ENCODE measurements at places on chromosomes 12 and 14. TPM values are rescaled to one million over a fixed set of nuclear protein-coding genes. Genes with fewer than 3 reads are reported as not detected.
A peak's percentile ranks its signal among the peaks of the same experiment; 100 is the strongest.

CCDC177 gene
- total RNA-seq = 3.3 TPM

TMPO gene
- total RNA-seq = 191 TPM

PPM1H gene
- 10.5 TPM for total RNA-seq

SLC17A8 gene
- 0.81 TPM for total RNA-seq

KRT78 gene
- not detected for total RNA-seq

A2ML1 gene
- total RNA-seq = 0.46 TPM

TSPAN19 gene
- 1.2 TPM for total RNA-seq

CLEC2A gene
- not detected for total RNA-seq

ARHGAP9 gene
- total RNA-seq = 3.0 TPM

C12orf50 gene
- 0.27 TPM for total RNA-seq

SSTR1 gene
- 10.3 TPM for total RNA-seq

HCAR2 gene
- total RNA-seq = not detected

TSPAN11 gene
- total RNA-seq = 28.9 TPM

APOLD1 gene
- total RNA-seq = 13.0 TPM

ALG10B gene
- total RNA-seq = 8.1 TPM

DNA sequence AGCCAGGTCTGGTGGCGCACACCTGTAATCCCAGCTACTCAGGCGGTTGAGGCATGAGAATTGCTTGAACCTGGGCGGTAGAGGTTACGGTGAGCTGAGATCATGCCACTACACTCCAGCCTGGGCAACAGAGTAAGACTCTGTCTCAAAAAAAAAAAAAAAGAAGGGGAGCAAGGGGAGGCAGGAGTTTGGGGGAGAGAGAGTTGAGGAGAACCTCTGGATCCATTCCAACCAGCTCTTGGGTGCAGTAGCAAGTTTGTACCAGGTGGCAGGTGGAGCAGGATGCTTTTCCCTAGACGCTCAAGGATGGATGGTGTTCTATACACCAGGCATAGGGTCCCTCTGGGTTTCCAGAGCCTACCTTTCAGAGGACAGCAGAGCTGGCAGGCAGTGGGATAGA is 1.9 kb downstream of the NFE2 start:
- ATAC-seq = no peak

GRCh38 chr12:42469355-42470175 is 120.0 kb downstream of the PRICKLE1 start:
- ATAC-seq = no peak

DNA sequence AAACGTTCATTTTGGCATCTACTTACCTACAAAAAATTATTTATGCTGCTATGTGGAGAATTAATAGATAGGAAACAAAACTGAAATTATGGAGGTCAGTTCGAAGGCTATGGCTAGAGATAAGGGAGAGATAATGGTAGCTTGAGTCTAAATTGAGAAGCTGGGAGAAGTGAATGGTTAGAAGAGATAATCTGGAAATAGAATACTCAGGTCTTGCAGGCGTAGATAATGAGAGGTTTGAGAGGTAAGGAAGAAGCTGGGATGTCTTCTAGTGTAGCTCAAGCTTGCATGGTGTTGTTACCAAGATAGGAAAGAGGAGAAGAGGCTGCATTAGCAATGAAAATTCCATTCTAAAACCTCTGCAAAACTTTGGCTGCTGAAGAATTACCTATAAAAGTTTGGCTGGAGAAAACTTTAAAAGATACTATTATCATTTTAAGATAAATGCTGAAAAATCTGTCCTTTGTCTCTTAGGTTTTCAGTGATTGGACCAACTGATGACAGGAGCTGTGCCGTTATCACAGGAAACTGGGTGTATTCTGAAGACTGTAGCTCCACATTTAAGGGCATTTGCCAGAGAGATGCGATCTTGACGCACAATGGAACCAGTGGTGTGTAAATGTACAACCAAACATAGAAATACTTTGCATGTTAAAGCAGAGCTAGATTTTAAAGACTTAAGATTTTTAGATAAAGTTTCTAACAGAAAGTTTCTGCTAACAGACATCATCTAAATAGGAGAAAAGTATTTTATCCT is 14.1 kb downstream of the KLRF2 start:
- ATAC-seq = no peak

- ATAC-seq = no peak
These were observed 155.3 kb downstream of the PDE3A start for GRCh38 chr12:20523658-20524057.

GRCh38 chr14:59177262-59177661 is 11.2 kb upstream of the DAAM1 start:
- no peak for ATAC-seq

- peak; percentile 76 for ATAC-seq
These were observed 9.1 kb downstream of the RAB2B start for GRCh38 chr14:21467616-21468015.

- peak; percentile 66 for ATAC-seq
These were observed 16.0 kb upstream of the ENDOU start for GRCh38 chr12:47741340-47741703.

GRCh38 chr14:68261092-68261842 is 441.7 kb downstream of the RAD51B start:
- no peak for ATAC-seq

DNA sequence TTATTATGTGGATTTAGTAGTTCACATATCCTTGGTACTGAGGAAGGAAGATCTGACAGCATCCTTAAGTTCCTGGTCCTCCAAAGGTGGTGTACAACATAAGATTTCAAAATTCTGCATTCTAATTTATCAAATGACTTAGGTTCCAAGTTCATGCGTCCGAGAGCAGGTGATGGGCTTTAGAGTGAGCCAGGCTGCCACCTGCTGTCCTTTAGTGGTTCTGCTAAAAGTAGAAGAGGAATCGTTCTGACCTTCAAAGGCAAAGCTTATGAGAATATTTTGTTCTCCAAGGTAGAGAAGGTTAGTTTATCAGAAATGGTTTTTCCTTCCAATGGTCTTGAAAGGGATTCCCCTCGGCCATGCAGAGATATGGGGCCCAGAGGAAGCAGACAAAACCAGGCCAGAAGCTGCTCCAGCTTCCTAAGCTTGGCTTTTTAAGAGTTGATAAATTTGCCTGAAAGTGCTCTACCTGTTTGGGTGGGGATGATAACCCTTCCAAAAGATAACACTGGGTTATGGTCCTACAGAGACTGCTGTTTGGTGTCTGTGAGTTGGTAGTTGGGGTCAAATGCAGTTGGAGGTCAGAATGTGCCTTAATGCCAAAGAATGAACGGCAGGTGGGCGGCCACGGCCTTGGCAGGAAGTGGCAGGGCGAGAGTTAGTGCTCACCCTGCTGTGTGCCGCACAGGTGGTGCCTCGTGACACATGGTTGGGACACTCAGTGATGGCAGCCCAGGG is 29.1 kb upstream of the LRTM2 start:
- ATAC-seq = no peak

DNA sequence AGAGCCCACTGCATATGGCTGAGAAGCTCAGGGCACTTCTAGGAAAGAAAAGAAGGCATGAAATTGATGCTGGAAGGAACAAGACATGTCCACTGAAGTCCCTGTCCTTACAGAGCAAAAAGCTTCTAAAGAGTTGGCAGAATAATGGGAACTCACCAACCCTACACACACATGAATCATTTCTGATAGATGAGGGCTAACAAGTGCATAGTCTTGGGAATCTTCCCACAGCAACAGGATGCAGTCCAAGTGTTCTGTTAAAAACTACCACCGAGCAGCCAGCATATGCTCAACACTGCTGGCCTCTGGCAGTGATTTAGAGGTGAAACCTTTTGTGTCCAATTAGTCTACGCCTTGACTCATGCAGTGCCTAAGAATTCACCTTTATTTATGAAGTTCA is 44.8 kb downstream of the RHOJ start:
- no peak for ATAC-seq

- ATAC-seq = peak; percentile 98
These were observed 36.5 kb upstream of the DYNC1H1 start for GRCh38 chr14:101927859-101928258.

- ATAC-seq = no peak
These were observed 144.5 kb downstream of the TGFB3 start for GRCh38 chr14:75837151-75837787.

DNA sequence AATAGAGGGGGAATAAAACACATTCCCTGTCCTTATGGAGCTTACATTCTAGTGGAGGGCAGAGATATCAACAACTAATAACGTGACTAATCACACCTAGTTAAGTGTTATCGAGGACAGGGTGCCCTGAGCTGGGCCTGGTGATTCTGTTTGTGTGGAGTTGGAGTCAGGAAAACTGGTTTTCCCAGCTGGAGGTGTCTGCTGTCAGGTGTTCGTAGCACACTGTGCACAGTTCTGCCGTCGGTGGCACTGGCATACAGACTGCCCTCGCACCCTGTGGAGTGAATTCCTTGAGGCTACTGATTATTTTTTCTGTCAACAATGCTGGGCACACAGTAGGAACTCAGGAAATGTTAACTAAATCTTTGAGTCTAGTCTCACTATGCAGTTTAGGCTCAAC is 900 bp upstream of the MTERF2 start:
- ATAC-seq = no peak

GRCh38 chr12:20800160-20800559 is 10.3 kb upstream of the SLCO1B3 start:
- no peak for ATAC-seq

GRCh38 chr12:48040354-48040753 is 36.1 kb upstream of the COL2A1 start:
- no peak for ATAC-seq

DNA sequence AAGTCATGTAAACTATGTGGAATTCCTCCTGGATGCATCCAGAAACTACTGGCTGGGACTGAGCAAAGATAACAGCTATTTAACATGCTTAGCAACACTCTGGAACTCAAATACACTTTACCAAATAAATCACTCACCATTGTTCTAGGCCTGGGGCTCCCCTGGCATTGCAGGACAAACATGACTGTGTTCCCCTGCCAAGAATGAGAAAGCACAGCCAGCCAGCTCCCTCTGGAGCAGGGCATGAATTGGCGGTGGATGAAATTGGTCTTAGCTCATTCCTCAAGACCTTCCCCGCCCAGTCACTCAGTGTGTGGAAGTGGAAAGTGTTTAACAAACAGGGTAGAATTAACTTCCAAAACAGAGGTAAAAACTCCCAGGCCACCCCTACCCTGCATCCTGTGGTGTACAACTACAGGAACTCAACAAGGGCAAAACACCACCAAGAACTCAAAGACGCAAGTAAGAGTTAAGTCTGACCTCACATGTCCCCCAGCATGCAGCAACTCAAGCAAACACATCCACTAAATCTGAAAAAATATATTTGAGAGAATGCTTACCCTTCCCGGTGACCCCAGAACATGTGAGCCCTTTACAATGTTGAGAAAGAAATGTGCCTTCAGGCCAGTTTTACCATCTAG is 58.4 kb upstream of the BDKRB2 start:
- peak; percentile 75 for ATAC-seq

DNA sequence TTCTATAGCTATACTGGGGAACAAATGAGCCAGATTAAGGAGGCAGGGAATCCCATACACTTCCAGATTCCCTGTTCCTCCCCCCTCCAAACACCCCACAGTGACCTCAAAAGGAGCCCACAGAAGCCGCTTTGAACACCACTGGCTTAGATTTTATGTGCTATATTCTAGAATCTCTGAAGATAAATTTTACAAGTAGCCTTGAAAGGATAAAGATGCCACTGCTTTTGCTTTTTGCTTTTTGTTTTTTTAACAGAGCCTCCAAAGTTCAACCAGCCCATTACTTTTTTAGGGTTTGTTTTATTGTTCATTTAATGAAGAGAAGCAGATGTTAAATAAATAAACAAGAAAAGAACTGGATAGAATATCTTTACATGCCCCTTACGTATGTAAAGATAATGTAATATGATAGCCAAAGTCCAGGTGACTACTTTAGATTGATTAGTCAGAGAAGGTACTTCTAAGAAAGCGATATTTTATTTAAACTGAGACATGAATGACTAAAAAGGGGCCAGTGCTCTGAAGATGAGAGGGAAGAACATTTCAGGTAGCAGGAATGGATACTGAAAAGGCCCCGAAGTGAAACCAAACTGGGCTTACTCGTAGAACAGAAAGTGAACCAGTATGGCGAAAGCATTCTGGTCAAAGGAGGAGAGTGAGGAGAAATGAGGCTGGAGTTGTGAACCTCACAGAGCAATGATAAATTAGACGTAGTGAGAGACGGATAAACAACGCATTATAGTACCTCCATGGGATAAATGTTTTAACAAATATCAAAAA is 44.6 kb downstream of the DUSP6 start:
- ATAC-seq = no peak

- no peak for ATAC-seq
These were observed 116.6 kb upstream of the FAR2 start for GRCh38 chr12:29032446-29032845.

DNA sequence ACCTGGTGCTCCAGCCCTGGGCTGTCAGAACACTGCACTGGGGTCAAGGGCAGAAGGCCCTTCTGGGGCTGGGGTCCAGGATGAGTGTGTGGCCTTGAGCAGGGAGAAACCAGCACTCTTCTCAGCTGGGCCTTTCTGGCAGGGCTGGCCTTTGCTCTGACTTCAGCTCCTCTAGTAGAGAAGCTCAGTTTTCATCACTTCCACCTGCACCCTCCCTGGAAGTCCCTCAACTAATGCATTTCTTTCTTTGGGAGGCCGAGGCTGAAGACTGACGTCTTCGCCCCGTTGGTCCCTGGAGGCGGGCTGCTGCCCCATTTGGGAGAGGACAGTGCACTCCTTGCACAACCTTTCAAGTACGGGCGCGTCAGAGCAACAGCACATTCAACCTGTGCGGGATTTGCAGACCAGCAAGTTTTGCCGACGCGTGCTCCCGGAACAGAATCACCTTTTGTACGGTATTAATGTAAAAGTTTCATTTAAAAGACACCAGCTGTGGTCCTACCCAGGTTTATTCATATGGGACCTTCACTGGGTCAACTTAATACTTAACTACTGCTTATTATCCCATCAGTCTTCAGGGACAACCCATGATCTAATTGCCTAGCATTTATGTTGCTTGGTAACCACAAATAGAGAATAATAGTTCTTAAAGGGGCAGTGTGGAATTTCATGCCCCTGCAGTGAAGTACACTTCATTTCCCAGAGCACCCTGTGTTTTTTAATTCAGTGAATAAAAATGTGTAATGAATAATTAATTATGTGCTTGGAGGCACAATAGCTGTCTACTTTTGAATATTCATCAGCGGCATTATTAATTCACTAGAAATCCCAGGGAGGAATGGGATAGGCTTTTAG is 134.8 kb upstream of the VRK1 start:
- no peak for ATAC-seq

- ATAC-seq = no peak
These were observed 155.4 kb downstream of the C12orf75 start for GRCh38 chr12:105485921-105486320.

- ATAC-seq = no peak
These were observed 151.4 kb upstream of the NUDT4 start for GRCh38 chr12:93226361-93226760.

- ATAC-seq = no peak
These were observed 9.8 kb downstream of the VSIG10 start for GRCh38 chr12:118094039-118094438.

DNA sequence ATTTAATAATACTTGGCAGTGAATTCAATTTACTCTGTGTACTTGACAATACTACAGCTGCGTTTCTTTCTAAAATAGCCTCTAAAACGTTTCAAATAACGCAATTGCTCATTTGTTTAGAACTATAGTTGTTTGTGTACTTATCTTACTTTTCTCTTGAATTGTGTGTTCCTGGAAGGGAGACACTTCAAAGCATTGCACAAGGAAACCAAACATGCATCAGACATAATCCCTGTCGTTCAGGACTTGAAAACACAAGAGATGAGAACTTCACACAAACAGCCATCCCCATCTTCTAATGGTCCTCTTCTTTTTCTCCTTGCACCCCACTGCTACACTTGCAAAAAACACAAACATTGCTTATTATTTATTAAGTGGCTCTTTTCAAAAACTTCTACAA is 38.5 kb downstream of the PTGER2 start:
- no peak for ATAC-seq

Measured in motor neuron (in vitro differentiated cells).